ENCODE measurements at places on chromosomes 2 and 18.
A peak's percentile ranks its signal among the peaks of the same experiment; 100 is the strongest.

DNA sequence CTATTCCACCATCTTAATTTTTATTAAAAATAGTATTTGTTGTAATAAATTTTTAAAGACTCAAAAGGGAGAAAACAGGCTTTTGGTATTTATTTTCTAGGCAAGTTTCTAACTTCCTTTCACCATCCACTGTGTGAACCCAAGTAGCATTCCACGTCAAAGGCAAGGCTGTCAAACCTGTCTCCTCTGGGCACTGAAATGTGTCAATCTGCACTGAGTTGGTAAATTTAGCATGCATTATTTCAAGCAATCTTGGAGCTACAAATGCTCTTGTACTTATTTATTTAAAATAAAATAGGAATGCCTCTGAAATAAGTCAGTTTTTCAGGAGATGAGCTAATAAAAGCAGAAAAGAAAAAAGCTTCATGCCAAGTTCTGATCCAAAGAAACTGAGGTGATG, 130.9 kb upstream of the CNTNAP5 start:
- no peak for DNase-seq

DNA sequence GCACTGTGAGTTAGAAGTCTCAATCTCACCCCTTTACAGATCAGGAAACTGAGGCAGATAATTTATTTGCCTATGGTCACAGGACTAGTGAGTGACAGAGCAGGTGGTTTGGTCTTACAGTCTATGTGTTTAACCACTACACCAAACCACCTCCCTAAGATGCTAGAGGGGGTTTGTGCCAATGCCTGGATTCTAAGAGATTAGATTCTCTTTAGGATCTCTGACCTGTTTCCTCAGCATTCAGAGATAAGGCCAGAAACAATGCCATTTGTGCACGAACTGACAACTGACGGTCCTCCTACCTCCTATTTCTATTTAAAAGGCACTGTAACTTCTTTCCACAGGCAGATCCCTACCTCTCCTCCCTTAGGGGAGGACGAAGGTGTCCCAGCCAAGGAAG, 2.3 kb upstream of the SLC20A1 start:
- no peak for DNase-seq

DNA sequence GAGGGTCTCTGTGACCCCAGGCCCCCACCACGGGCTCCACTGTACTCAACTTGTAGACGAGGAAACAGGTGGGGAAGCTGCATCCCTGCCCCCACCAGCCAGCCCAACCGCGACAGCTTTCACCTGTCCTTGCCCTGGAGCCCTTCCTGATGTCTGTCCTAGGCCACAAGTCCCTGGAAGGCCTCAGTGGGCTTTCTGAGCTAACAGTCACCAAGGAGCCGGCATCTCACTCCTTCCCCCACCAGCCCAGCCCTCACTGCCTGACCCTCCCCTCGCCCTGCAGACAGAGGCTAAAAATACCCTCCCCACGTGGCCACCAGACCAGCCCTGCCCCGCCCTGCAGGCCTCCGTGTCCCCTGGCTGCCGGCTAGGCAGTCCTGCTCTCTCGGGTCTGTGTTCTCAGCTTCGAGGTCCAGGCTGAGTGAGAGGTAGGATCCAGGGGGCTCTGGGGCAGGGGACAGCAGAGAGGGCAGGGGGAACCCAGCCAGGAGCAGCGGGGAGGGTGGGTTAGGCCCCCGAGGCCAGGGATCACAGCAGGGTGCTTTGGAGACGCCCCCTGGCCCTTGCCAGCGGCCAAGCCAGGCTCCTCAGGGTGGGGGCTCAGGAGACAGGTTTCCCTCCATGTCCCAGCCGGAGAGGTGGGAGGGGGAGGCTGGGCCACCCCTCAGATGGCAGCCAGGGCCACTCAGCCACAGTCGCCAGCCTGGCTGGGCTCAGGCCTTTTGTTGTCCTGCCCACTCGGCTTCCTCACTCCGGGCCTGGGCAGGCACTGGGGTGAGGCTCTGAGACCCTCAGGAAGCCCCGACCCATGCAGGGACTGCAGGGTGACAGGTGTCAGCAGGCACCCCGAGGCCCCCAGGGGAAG, at the start of gene KLHL30:
TSS of gene KLHL30 (plus strand) at position 338 of the 865 bp plus-strand sequence. CDS start 2,087 bp downstream, outside the sequence.
- DNase-seq = peak; percentile 44

DNA sequence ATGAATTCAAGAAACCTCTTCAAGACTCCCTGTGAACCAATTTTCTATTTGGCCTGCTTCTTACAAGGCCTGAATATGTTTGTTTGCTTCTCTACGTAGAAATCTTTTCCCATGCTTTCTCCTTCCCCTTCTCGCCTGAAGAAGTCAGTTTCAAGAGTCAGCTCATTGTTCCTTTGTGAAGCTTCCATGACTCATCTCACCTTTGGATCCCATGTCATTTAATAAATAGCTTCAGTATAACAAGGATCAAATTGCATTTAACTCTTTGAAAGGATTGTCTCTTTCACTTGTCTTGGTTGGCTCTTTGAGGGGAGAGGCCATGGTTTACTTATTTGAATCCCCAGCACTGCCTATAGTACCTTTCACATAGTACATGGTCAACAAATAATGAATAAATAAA, 28.4 kb downstream of the CPS1 start:
- no peak for DNase-seq

DNA sequence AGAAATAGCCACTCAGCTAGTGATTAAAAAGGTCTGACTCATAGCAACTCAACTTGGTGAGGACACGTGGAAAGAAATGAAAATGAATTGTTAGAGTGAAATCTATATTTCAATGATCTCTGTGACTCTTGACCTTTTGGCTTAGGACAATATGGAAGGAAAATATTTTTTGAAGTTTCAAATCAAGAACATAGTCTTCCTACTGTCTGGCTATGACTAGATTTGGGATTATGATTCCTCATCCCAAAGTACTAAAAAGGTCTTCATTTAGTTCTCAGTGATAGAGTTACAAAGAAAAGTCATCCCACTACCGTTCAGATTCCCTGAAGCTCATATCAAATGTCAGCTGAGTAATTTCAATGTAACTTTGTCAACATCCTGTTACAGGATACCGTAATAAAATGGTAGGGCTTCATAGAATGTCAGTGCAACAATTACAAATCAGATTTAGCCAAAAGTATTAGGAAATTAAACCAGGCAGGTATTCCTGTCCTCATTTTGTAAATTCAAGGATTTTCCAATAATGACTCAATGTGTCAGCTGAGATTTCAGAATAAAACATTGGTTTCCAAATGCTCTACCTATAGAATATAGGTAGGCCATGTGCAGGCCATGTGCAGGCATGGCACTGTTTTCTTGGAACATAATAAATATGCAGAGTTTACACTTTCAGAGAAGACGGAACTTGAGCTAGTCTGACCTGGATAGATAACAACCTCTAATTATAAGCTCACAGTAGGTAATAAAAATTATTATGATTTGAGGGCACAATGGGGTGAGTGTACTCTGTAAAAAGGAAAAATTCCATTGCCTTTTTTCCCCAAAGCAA, 36.0 kb downstream of the ANKRD29 start:
- peak; percentile 64 for DNase-seq

DNA sequence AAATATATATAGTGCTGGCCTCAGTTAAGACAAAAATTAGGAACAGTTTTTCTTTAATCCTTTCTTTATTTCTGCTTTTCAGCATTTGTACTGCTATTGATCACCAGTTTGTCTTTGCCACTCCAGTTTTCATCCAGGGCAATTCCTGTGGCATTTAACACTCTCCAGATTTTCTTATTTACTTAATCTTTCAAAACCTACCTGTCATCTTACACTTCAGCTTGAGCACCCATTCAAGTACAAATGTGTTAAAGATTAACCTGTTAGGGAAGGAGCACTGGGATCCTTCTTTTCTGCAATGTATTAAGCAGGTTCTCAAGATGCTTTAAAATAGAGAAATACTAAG, 101.8 kb upstream of the SCN1A start:
- no peak for DNase-seq

DNA sequence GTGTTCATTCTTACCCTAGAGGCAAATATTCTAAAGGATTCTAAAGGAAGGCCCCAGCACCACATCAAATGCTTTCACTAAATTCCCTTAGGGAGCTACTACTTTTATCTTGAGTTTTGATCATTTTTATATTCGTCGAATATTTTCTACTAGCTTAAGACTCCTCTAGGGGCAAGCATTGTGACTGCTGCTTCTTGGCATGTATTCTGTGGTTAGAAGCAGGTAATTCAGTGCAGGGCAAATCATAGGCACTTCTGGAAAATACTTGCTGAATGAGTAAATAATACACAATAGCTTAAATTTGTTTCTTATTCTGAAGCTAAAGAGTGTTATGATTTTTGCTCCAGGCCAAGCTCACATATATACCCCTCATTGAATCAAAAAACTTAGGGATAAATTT, 136.4 kb downstream of the LRP2 start:
- no peak for DNase-seq

DNA sequence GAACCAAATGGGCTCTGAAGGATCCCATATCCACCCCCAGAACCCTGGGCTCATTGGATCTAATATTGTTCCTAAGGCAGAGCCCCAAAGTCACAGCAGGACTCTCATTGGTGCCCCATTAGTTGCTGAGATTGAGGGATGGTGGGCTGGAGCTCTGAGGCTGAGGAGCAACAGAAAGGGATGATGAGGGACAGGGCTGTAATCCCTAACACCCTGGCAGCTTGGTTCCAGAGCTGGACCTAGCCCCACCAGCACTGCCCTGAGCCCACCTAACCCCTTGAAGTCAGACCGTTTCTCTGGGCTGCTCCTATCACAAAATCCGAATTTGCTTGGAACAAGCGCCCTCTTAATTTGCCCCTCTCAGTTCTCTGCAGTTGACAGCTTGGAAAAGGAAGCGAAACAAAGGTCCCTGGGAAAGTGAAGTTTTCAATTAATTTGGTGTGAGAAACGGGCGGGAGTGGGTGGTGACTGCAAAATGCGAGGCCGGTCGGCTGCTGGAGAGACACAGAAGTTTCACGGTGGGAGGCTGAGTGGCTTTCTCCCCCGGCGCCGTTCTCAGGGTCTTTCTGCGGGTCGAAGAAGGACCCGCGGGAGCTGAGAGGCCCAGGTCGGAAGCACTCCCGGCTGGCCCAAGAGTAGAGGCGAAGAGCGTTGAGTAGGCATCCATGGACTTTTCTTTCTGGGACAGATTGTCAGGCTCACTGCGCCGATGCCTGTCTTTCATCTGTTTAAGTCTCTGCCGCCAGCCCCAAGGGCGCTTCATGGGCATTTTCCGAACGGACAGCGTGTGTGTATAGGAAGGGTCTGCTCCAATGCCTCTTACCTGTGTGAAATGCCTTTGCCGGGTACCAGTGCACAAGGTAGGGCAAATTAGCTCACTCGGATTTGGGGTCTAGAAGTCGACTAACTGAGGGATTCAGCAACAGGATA, 927 bp upstream of the HOXD13 start:
- no peak for DNase-seq

GRCh38 chr2:55078956-55079355, 28.7 kb upstream of the RTN4 start:
- DNase-seq = no peak

- DNase-seq = no peak
Observed at GRCh38 chr2:139365189-139365588, 585.0 kb upstream of the NXPH2 start.

GRCh38 chr2:45806563-45807358, 155.3 kb downstream of the PRKCE start:
- DNase-seq = no peak

DNA sequence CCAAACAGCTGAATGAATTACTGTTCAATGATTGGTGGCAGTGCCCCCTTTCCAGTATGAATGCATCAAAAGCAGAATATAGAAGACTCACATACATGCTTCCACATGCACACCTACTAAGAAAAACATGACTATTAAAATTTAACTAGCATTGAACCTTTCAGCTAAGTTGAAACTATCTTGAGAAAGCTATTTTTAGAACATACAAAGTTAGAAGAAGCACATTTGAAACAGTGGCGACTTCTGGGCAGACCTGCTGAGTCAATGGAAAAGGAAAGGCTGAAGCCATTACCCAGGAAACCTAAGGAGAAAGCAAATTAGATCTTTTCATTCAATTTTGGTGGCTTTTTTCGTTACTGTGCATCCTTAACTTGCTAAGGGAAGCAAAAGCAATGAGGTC, 55.9 kb downstream of the PLA2R1 start:
- peak; percentile 12 for DNase-seq

- DNase-seq = peak; percentile 47
Observed at GRCh38 chr2:138029276-138029675, 65.0 kb downstream of the HNMT start.

- DNase-seq = no peak
Observed at GRCh38 chr2:205069928-205070327, 524.7 kb downstream of the PARD3B start.

GRCh38 chr18:57916684-57917083, 113.6 kb upstream of the ATP8B1 start:
- DNase-seq = no peak

DNA sequence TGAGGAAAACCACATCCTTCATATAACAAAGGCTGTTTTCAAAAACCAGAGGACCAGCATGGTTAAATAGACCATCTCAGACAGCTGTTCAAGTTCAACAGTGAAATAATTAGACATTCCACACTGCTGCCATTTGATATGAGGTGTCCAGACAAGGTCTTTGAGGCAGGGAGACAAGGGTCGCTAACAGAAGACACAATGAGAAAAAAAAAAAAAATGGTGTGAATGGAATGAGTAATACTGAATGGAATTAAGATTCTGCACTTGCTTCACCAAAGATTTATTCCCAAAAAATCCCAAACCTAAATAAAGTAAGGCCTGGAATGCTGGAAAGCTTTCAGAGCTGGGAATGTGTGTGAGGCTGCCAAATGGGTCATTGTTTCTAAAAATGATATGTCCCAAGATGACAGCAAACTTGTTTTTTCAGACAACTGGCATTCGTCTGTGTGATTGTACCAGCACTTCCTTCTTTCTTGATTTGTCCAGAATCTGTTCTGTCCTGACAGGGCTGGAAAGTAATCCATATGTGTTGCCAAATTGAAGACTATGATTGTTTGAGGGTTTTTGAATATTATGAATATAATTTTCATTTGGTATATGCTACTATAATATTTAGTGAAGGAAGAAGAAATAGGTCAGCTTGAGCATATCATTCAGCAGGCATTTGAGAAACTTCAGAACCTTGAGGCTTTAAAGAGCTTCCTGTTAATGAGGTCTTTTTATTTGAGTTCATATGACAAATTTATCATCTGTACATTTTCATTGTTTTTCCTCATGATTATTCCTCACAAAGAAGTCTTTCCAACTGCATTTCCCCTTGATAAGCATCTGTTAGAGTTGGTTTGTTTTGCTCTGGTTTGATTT, 85.2 kb upstream of the ITGA4 start:
- peak; percentile 93 for DNase-seq

GRCh38 chr18:13264091-13265007, 45.8 kb downstream of the LDLRAD4 start:
- DNase-seq = no peak

- DNase-seq = no peak
Observed at GRCh38 chr2:158006961-158007719, 94.5 kb upstream of the UPP2 start.

GRCh38 chr2:72813841-72814240, 12.0 kb downstream of the EXOC6B start:
- DNase-seq = peak; percentile 58

DNA sequence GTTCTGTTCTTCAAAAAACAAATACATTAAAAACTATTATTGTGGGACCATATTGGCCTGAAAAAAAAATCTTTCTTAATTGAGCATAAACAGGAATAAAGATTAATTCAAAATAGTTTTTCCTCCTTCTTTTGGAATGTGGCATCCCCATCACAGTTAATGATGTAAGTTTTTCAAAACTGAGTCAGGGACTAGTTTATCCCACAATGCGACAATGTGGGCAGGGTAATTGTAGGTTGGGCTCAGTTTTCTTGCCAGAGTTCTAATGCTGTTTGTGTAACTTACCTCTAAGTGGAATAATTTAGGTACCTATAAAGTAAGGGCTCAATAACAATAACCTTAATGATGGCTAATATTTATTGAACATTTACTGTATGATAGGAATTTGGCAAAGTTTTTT, 82.0 kb downstream of the PMS1 start:
- DNase-seq = peak; percentile 37

- DNase-seq = peak; percentile 41
Observed at GRCh38 chr2:72137498-72138010, 10.1 kb downstream of the CYP26B1 start.

All from fibroblast of skin of back (primary cell).